ENCODE measurements at places on chromosomes 3 and 15.

- DNase-seq = no peak
Measured at GRCh38 chr3:192848371-192849233, 69.1 kb downstream of the MB21D2 start.

DNA sequence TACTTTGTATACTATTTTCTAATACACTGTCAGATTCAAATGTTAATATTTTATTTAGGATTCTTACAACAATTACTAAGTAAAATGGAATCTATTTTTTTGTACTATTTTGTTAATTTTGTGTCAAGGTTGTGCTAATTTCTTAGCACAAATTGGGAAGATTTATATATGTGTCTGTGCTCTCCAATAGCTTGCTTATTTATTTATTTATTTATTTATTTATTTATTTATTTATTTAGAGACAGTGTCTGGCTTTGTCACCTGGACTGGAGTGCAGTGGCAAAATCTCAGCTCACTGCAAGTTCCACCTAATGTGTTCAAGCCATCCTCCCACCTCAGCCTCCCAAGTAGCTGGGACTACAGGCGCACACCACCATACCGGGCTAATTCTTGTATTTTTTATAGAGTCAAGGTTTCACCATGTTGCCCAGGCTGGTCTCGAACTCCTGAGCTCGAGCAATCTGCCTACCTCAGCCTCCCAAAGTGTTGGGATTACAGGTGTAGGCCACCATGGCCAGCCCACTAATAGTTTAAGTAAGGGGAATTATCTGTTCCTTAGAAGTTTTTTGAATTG lies 34.6 kb downstream of the CTXND1 start:
- DNase-seq = no peak

- no peak for DNase-seq
Measured at GRCh38 chr3:64082961-64083541, 59.8 kb upstream of the PSMD6 start.

- peak; percentile 41 for DNase-seq
Measured at GRCh38 chr3:7754653-7755441, 746.8 kb upstream of the LMCD1 start.

DNA sequence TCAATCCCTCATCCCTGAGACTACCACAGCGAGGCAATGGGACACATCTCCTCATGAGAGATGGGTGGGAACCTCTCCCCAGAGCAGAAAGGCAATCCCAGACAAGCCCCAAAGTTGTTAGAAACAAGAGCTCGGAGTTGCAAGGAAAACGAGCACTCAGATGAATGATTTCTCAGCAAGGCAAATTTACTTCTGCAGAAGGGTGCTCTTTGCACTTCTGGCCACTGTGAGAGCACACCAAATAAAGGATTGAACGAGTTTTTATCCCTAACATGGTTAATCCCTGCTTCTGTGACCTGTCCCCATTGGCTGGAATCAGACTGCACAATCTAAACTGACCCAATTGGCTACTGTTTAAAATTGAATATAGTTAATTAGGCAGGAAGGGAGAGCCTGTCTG lies 339.1 kb upstream of the POU1F1 start:
- DNase-seq = no peak

DNA sequence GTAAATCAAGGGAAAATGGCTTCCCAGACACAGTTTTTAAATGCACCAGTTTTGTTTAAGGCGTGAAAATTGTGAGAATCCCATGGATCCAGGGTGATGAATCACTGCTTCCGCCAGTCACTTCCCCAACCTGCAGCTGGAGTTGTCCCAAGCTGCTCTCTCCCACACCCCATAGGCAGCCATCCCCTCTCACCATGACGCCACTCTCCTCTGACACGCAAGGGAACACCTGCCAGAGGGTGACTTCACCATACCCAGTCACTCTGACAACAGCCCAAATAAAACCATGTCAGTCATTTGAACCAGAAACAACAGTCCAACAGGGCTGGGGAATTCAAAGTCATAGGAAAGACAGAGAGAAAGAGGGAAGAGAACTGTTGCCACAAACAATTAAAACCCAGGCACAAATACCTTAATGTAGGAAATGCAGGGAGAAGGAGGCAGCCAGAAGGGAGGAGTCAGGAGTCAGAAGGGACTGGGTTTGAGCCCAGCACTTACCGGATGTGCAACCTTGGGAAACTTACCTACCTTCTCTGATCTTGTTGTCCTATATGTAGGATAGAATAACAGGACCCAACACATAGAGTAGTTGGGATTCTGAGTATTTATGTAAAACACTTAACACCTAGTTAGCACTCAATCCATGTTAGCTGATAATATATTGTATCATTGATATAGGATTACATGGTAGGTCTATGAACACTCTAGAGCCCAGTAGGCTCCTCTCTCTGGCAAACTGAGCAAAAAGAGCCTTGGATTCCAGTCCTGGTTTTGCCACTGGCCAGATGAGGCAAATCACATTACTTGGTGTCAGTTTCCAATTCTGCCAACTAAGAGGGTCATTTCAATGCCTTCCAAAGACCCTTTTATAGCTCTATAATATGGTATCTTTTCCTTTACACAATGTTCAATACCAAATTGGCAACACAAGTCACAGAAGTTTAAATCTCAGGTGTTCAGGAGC lies 326.3 kb upstream of the ICE2 start:
- peak; percentile 35 for DNase-seq

DNA sequence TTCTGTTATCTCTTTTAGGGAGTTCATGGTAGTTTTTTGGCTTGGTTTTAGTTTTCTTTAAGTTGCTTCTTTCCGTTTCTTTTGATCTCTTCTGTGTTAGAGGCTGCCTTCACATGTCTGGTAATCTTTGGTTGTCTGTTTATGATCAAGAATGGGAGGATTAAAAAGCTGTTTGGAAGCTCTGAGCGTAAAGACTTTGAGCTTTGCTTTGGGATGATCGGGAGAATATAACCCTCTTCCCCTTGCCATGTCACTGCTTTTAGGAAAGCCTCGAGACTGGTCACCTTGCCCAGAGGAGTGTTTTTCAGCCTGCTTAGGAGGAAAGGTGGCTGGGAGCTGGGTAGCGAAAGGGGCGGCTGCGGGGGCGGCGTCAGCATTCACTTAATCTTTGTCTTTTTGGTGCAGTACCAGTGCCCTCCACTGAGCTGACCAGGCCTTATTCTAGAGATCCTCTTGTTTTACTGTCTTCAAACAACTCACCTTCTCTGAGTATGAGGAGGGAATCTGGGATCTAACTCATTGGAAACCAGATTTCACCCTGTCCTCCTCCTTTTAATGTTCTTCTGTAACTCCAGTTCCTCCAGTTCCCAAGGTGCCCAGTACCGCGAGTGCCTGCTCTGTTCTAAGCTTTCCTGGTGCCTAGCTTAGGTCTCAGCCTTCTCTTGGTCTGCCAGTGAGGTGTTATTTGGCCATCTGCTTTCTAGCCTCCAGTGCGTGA lies 15.5 kb downstream of the TATDN2 start:
- no peak for DNase-seq

Data from muscle of arm (tissue), 14 donors.